ENCODE measurements at places on chromosomes 4 and X.
A peak's percentile ranks its signal among the peaks of the same experiment; 100 is the strongest.

- no peak for DNase-seq
Observed at GRCh38 chr4:153079857-153080391, 124.3 kb upstream of the TRIM2 start.

DNA sequence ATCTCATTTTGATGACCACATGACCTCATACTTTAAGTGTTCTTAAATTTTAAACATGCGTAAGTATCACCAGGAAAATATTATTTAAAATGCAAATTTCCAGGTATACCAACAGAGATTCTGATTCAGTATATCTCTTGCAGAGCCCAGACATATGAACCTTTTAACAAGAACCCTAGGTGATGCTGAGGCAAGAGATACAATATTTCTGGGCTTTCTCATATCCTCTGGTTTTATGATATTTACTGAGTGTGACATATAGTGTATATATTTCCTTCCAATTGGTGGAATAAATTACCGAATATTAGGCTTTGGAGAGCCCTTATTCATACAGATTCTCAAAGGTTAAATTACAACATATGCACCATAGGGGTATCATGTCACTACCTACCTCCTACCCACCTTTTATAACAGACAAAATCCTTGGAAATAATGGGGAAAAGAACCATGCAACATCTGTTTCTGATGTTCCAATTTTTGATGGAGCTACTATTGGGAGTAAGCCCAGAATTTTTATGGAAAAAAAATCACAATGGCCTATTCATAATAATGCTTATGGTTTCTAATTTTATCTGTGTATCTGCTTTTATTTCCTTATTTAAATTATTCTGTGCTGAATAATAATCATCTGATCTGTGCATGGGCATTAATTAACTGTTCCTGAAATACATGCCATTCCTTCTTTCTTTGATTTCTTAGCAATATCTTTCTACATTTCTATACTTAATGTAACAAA is 27.1 kb downstream of the KCTD8 start:
- no peak for DNase-seq

DNA sequence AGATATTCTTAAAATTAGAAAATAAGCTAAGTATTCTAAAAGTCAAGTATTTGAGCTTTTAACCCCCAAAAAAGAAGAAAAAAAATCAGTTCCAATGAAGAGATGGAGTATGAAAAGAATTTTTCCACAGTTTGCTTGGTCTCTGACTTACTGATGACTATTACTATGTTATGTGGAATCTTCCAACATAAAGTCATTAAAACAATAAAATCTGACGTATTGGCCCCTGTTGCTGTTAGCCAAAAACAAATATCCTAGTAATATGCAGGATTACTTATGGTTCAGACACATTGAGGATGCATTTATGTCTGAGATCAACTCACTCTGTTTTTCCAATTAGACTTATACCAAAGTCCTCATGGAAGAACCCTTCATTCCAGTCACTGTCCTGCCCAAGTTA is 517.2 kb upstream of the ADGRL3 start:
- no peak for DNase-seq

GRCh38 chrX:23327104-23327503 is 7.5 kb upstream of the PTCHD1 start:
- peak; percentile 1 for DNase-seq

GRCh38 chrX:68685685-68686084 is 38.2 kb downstream of the STARD8 start:
- peak; percentile 93 for DNase-seq

DNA sequence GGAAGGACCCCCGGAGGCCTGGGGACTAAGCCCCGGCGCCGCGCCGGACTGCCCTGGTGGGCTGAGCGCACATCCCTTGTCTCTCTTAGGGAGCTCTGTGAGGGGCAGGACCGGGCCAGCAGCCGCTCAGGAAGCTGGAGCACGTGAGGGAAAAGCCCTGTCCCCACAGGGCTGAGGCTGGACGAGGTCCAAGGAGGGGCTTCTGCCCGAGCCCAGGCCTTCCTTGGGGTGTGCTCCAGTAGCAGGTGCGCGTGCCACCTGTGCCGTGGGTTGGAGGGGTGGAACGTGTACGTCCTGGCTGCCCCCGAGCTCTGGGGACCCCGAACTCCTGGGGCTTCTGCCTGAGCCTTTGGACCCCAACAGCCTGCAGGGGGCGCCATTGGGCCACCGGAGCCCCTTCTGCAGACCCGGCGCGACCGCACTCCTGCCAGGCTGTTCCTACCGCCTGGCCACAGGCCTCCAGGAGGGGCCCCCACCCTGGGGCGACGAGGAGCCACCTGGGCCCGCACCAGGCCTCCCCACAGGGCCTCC is 27.2 kb downstream of the TACC3 start:
- peak; percentile 92 for DNase-seq

GRCh38 chrX:1205681-1206611 is 6.5 kb downstream of the CRLF2 start:
- peak; percentile 56 for DNase-seq

DNA sequence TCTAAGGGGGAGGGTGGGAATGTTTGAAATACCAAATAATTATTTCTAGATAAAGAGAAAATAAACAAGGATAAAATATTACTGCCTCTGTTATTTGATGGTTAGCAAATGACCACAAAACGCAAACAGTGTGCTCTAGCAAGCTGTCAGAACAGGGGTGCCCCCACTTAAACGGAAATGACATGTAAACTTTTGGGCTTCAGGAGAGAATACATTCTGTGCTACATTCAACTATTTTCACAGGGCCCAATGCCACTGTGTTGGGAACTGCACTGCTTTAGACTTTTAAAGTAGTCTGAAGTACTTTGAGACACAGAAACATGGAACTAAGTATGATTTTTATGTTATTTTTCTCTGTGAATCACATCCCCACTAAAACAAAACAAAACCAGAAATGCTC is 14.1 kb downstream of the CD40LG start:
- no peak for DNase-seq

Measured in NB4 (cell line).